ENCODE measurements at places on chromosomes 16 and 17.

DNA sequence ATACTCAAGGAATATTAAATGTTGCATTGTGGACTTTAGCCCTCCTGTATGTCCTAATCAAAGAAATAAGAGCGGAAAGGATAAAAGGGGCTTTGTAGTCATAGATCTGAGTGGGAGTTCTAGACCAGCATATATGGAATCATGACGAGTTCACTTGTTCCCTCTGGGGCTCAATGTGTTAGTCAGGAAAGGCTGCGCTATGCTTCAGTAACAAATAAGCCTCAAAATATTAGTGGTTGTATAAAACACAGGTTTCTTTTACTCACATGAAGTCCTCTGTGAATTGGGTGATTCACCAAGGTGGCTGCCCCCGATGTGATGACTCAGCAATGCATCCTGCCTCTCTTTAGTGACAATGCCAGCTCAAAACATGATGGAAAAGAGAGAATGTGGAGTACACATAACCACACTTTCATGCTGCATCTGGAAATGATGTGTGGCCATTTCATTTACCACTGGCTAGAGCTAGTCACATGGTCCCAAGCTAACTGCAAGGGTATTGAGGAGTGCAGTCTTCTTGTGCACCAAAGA is 63.3 kb upstream of the IRX5 start:
- no peak for DNase-seq

GRCh38 chr16:52538511-52538910 is 8.4 kb downstream of the TOX3 start:
- no peak for DNase-seq

DNA sequence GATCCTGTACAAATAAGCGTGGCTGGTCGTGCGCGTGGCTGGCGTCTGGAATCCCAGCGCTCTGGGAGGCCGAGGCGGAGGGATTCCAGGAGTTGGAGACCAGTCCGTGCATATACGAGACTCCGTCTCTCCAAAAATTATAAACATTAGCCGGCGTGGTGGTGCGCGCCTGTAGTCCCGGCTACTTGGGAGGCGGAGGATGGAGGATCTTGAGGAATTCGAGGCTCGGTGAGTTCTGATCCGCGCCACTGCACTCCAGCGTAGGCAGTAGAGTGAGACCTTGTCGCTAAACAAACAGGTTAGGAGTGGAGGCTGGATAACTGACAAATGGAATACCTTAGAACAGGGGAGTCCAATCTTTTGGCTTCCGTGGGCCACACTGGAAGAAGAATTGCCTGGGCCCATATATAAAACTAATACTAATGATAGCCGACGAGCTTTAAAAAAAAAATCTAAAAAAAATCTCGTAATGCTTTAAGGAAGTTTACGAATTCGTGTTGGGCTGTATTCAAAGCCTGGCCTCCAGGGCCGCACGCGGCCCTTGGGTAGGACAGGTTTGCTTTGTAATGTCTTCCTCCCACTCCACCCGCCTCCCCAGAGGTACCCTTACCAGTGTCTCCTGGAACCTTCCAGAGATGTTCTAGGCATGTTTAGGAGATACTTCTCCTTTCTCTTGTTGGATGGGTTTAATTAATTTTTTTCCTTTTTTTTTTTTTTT is 909 bp upstream of the RSL1D1 start:
- DNase-seq: no peak

DNA sequence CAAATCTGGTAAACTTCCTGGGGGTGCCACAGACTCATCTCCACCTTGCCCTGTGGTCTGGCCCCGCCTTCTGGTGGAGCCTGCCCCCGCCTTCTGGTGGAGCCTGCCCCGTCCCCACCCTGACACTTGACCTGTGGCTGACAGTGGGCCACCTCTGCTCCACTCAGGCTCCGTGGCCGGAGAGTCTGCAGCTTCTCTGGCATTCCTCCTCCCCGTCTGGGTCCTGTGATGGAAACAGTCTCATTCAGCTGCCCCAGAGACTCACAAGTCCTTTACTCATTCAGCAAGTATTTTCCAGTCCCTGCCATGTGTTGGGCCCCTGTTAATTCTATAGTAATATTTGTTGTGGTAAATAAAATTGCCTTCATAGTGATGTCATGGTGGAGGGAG is 21.0 kb upstream of the G6PC1 start:
- no peak for DNase-seq

GRCh38 chr16:24776501-24777220 is 47.2 kb downstream of the TNRC6A start:
- no peak for DNase-seq

All from SIG-M5 (cell line).